ENCODE measurements at places on chromosomes 1 and 21.

DNA sequence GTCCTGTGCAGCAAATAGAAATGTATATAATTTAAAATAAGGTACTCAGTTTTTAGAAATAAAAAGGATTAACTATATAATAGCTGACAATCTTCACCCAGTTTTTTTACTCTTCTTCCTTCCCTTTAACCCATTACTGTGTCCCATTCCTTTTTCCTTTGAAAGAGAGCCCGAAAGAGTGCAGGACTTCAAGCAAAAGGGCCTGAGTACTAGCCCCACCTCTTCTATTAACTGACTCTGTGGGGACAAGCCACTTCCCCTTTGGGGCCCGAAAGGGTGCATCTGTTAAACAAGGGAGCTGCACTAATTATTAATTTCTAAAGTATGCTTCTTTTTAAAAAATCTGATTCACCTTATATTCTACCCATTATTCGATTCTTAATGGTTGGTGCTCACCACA lies 3.3 kb downstream of the USP24 start:
- DNase-seq = no peak

DNA sequence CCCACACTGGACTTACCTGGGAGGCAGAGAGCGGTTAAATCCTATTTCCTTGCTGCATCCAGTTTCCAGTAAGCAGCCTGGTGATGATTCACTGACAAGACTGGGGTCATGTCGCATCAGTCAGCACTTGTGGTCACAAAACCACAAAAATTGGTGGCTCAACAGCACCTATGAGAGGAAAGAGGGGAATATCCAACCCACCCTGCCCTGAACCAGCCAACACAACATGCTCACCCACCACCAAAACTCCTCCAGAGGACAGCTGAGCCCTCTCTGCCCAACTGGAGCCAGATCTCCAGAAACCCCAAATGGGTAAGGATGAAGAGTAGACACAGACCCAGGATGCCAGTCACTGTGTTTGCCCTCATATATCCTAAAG lies 64.0 kb downstream of the CD46 start:
- DNase-seq = no peak

- DNase-seq = no peak
These were observed 2.5 kb upstream of the TRPM2 start for GRCh38 chr21:44350773-44351481.

DNA sequence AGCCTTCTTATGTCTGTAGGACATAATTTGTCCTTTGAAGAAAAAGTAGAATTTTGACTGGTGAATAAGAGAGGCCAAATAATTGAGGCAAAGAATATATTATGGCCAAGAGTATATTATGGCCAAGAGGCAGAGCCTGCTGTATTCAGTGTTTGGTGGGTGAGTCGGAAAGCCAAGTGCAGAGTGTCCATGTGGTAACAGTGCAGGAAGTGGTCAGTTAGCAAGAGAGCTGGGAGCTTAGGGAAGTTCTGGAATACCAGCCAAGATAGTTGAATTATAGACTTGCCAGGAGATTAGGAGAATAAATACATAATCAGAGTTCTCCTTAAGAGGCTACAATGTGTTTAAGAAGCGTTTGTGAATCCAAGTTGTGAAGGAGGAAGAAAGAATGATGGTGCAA lies 131.5 kb upstream of the LMO4 start:
- DNase-seq = no peak

DNA sequence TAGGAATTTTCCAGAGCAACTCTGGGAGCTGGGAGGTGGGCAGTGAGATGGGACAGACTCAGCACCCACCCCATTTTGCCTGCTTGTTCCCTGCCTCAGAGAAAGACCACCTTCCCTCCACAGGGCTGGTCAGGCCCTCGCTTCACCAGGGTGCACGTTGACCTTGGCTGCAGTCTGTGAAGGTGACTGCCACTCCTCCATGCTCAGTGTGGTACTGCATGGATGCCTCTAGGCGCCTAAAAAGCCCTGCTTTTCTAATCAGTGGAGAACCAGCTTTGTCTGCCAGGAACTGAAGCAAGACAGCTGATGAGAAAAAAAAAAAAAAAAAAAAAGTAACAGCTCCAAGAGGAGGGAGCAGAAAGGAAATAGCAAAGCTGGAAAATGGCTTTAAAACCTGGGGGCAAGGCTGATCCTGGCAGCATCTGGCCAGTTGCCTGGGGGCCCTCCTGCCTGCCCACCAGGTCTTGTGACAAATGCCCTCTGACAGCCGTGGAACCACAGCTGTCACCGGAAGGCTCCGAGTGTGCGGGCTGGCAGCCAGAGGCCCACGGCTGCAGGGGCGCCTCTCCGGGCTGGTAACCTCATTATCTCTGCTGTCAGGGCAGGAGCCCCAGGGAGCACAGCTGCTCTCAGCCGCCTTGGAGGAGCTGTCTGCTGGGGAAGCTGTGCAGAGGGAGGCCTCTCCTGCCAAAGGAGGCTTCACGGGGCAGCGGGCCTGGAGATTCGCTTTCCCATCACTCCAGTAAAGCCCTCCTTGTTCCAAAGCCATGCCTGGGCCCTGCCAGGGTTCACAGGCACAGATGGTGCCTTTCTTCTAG lies 13.7 kb downstream of the KIAA1614 start:
- peak; percentile 69 for DNase-seq

GRCh38 chr1:170071378-170071777 lies 3.1 kb downstream of the KIFAP3 start:
- DNase-seq = no peak

GRCh38 chr1:45009956-45010854 lies 919 bp downstream of the HECTD3 start:
- no peak for DNase-seq

- no peak for DNase-seq
These were observed 47.7 kb upstream of the GPR37L1 start for GRCh38 chr1:202074985-202075384.

DNA sequence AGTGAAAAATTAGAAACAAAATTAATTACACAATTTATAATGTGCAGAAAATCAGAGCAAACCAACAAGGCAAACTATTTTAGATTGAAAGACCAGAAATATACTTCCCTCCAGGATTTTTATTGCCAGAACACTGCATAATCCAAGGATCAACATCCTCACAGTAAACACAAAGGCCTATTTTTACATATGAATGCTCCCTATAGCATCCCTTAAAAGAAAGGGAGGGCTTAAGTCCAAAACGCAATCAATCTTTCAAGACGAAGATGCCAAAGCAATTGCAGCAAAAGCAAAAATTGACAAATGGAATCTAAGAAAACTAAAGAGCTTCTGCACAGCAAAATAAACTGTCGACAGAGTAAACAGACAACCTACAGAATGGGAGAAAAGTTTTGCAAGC lies 18.6 kb upstream of the CHIA start:
- DNase-seq = no peak

- DNase-seq = no peak
These were observed 233.8 kb upstream of the USP25 start for GRCh38 chr21:15495965-15496364.

- no peak for DNase-seq
These were observed 1.7 kb downstream of the CDC14A start for GRCh38 chr1:100353988-100354387.

DNA sequence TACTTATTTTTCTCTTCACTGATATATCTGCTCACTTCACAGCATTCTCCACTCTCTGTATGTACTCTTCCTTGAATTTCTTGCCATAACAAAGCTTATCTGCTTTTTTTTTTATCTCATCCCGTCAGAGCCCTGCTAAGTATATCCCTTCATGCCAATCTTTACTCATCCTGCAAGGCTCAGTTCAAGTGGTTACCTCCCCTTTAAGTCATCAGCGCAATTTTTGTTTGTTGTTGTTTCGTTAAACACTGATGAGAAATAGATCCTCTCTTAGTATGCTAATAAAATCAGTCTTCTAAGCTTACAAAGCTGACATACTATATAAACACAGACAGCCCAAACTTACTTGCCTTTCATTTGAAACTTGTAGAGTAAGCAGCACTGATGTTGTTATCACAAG lies 17.8 kb downstream of the COL24A1 start:
- DNase-seq = no peak

GRCh38 chr21:31530364-31530763 lies 129.1 kb upstream of the SOD1 start:
- DNase-seq = peak; percentile 5

DNA sequence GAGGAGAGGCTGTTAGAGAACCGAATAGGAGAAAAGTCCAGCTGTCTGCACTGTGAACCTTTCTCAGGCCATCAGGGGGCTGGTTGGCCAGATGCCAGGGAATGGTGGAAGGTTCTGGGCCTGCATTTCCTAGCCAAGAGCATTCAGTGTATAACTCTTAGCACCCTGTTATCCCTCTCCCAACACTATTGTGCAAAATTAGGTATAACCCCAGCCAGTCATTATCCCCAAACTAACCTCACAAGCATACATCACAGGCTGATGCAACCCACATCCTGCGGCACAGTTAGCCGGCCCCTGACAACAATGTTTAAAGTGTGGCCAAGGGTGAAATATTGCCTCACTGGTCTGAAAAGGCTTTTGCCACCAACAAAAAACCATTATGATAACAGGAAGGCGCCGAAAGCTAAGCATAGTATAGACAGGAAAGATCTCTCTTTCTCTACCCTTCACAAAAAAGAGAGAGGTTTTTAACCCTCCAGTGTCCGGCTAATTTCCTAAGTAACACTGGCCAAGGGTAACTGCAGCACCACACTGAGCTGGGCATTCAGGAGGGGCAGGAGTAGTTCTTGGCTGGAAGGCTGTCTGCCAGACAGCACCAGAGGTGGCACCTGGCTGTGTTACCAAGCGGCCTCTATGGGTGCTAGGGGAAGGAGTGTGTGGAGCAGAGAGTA lies 77.3 kb upstream of the BCAR3 start:
- DNase-seq = no peak

DNA sequence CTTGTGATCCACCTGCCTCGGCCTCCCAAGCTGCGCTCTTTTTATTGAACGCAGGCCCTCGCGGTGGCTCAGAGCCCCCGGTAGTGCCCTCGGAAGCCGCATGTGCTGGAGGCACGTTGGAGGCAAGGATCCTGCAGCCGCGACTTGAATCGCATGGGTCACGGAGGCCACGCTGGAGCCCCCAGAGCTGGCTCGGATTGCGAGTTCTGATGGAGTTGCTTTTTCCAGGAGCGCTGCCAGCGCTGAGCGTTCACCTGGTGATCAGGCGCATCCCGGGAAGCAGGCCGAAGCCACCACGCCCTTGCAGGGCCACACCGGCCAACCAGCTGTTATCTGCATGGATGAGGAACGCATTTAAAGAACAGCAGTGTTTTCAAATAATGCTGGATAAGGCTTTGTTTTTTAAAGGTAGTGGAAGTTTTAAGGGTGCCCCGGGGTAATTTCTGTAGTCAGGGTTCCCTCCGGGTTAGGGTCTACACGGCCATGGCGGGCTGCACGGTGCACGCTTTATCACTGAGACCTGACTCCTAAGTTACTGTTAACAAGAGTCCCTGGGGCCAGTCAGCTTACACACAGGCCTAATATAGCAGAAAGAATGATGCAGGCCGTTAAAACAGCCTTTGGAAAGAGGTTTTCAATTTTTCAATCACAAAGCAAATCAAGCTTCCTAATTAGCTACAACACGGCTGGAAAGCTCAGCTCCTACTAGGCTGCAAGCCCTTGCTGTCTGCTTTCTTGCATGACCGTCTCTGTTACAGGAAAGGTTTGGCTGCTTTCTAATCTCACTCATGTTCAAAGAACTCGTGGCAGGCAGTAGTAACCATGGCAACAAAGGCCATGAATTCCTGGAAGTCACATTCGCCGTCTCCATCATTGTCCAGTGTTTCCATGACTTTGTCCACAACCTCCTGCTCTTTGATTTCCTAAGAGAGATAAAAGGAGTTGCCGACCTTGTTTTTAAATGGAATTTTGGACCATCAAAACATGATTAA lies 6.0 kb downstream of the S100B start:
- no peak for DNase-seq

GRCh38 chr1:157782931-157783330 lies 6.0 kb upstream of the FCRL2 start:
- DNase-seq = no peak

DNA sequence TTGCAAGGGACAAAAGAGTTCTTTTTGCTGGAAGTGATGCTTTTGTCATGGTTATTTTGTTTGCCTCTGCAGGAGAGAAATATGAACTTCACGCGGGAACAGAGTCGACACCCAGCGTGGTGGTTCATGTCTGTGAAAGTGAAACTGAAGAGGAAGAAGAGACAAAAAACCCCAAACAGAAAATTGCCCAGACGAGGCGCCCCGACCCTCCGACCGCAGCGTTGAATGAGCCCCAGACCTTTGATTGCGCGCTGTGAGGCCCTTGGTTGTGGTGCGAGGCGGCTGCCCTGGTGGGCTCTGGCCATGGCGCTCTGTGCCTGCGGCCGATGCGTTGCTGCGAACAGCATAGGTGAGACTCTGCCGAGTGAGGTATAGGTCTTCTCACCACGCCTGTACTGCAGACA lies 20.9 kb upstream of the NCMAP start:
- no peak for DNase-seq

GRCh38 chr1:31479811-31480210 lies 66.8 kb downstream of the SERINC2 start:
- DNase-seq = no peak

DNA sequence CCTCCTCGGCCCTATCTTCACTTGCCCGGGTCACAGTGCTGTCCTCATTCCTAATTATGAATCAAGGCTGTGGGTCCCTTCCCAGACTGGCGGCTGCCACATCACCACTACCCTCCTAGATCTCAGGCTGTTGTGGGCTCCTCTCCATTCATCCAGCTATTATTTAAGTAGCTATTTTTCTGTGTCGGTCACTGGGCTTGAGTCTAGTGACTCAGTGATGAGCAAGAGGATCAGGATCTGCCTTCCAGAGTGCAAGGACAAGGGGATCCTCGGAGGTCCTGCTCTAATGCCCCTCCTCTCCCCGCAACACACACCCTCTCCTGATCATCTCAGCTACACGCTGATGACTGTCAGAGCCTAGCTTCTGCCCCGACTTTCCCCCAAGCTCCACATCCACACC lies 34.1 kb downstream of the CDCP2 start:
- DNase-seq = no peak

- DNase-seq = no peak
These were observed 2.7 kb downstream of the GLIS1 start for GRCh38 chr1:53736290-53736689.

GRCh38 chr1:11982010-11982392 lies 1.8 kb downstream of the MFN2 start:
- DNase-seq = no peak

- no peak for DNase-seq
These were observed 269.3 kb upstream of the NFIA start for GRCh38 chr1:60813071-60813470.

DNA sequence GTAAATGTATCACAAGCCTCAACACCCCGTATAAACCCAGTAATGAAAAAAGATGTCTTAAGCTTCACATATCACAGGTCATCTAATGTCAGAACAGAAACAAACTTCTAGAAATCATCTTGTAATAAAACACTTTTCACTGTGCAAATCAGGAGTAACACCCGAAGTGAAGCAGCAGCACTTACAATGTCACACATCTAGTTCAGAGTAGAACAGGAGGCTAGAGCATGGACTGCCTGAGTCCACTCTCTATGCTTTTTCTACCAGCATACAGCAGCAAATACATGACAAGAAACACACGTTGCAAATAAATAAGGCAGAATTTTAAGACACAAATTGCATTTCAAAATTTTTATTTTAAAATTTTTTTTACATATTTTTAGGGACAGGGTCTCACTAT lies 57.2 kb downstream of the AKT3 start:
- no peak for DNase-seq

GRCh38 chr1:30904962-30905335 lies 3.6 kb downstream of the SDC3 start:
- no peak for DNase-seq
